ENCODE measurements at places on chromosomes 4 and X.

DNA sequence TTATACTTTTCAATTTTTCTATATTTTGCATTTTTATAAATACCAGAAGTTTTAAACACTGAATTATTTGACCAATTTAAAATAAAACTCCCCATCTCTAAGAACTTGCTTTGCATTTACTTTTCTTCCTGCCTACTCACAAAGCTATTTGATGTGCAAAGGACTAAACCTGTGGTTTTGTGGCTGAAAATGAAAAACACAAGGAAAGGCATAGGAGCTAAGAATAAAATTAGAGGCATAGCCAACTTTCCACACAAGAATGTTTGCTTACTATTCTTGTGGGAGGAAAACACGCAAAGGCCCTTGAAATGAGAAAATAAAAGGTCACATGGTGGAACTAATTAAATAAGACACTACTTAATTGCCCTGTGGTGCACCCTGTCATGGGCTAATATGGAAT lies 221.2 kb downstream of the KLHL13 start:
- DNase-seq: no peak

- DNase-seq: no peak
Observed at GRCh38 chr4:88101165-88101564, 57.3 kb downstream of the ABCG2 start.

- no peak for DNase-seq
Observed at GRCh38 chr4:4862071-4862551, 2.6 kb downstream of the MSX1 start.

DNA sequence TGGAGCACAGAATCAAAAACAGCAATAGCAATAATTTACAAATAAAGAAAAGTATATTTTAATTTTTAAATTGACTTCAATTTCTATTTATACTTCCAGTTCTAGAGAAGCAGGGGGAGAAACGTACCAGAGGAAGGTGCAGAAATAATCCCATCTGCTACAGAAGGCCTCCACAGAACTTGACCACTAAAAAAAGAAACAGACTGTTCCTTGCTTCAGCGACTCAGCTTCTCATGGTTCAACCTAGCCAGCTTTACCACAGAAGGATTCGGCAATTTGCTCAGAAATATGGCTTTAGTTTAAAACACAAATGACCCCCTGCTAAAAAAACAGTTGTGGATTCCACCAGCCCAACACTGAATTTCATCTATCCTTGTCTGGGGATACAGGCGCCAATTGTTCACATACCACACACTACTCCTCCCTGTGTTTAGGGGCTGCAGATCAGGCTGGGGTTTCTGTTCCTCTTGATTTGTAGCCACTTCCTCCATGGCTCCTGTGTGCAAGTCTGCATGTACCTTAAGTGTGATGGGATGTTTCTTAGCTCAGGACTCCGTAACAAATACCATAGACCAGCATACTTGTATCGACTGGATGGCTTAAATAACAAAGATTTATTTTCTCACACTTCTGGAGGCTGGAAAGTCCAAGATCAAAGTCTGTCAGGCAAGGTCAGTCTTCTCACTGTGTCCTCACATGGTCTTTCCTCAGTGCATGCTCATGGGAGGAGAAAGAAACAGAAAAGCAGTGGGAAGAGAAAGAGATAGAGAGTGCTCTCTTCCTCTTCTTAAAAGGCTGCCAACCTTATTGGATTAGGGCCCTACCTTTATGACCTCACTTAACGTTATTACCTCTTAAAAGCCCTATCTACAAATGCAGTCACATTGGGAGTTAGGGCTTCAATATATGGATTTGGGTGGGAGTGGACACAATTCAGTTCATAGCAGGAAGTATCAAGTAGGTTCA lies 79.1 kb downstream of the AMOT start:
- DNase-seq: no peak

GRCh38 chr4:8920289-8920965 lies 48.8 kb upstream of the HMX1 start:
- DNase-seq: no peak

- no peak for DNase-seq
Observed at GRCh38 chr4:41600243-41600912, 62.4 kb downstream of the LIMCH1 start.

DNA sequence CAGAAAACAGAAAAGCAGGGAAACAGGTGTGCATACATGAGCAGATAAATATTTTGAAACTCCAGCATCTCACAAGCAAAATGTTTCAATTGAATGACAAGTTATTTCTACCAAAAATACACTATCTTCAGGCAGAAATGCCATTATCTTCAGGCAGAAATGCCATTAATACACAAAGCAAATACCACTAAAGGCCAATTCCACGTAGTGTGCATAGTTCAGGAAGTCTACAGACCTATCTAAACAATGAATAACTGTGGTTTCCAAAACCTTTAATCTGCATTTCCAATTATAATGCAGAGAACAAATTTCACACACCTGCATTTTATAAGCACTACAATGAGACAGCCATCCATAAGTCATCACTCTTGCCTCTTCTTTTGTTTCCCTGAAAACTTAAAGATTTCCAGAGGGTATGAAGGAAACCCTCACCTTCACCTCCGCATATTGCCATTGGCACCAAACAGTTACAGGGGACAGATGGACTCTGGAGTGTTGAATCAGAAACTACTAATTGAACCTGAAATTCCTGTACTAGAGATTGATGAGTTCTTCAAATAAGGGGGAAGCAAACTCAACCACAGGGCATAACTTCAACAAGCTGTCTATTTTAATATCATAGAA lies 179.0 kb downstream of the PDGFC start:
- DNase-seq: no peak

DNA sequence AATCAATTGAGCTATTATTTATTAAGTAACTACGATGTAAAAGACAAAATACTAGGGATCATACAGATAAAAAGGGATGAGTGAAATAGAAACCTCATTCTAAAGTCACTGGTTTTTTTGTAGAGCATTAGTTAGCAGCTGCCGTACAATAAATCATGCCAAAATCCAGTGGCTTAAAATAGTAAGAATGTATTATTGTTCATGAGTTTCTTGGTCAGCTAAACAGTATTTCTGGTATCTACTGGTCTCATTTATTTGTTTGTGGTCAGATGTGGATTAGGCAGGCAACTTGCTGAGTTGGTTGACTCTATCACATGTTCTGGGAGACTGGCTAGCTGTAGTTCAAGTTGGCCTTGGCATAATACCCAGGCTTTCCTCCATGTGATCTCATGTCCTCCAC lies 667.3 kb downstream of the GALNTL6 start:
- DNase-seq: no peak

GRCh38 chr4:1976416-1977352 lies 32.1 kb downstream of the NELFA start:
- DNase-seq: no peak

DNA sequence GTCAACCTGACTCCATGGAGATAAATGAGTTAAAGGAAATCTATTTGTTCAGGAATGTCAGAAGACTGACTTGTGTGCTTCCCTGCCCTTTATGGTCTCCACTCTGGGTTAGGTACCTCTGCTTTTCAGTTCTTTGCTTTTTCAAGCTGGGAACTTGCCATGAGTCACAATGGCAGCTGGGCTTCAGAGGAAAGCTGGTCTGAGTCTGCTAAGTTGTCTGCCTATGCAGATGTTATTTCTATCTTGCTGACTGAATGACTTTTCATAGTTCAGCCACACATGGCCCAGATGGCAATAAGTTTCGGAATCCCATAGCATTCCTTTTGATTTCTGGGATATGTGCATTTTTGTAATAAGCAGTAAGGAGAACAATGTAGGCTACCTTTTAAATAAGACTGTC lies 337.9 kb upstream of the FGF13 start:
- no peak for DNase-seq

GRCh38 chr4:74948236-74948635 lies 15.3 kb downstream of the PARM1 start:
- no peak for DNase-seq

DNA sequence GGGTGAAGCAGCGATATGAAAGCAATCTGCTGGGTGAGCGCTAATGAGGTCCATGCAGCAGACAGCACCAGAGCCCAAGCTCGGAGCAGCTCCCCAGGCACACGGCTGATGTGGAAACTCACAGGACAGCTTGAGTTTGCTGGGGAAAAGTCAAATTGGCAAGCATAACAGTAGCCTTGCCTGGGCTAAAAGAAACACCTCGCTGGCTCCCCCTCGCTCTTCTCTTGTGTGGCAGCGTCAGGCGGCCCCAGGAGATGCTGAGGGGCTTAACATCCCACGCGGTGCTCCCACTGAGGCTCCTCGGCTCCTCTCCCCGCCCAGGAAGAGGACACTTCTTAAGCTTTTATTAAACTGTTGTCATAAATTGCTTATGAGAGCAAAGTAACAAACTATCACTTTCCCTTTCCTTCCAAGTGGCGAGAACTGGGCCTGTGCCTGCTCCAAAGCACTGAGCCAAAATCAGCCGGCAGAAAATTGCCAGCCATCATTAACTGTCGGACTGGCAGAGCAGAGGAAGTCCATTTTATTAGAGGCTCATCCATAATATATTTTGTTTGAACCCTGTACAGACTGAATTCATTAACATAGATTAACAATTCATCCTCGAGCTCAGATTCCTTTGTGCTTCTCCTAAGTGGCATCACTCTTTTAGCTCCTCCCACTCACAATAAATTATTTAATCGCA lies 111.4 kb downstream of the TSPAN5 start:
- DNase-seq: no peak

DNA sequence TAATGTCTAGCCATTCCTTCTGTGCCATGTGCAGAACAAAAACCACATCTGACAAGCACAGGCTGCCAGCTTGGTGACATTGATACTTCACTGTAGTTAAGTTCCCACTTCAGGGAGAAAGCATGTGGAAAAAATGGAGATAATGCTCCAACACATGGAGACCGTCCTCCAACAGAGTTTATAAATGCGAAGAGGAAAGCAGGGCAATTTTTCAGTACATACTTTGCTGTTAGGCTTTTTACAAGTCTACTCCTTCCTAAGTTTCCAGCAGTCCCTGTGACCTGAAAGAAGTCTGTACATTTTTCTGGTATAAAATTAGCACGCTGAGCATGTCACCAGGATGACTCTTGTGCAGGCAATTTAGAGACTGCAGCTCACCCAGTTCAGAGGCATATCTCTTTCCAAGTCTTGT lies 766.9 kb upstream of the IGFBP7 start:
- DNase-seq: no peak

DNA sequence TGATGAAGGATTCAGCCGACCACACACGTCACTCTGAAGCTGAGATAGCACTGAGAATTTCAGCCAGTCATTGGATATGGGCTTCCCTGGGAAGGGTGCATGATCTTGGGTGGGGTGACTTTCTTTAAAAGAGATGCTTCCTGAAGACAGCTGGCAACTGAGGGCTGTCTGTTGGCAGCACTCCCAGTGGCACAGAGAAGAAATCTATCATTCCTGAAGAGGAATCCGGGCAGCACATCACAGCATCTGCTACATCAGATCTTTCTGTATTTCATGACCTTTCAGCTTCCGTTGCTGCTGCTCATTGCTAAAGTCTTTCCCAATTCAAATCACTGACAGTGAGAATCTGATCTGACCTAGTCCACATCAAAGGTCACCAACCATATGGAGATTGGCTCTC lies 193.8 kb upstream of the RBPJ start:
- DNase-seq: no peak

DNA sequence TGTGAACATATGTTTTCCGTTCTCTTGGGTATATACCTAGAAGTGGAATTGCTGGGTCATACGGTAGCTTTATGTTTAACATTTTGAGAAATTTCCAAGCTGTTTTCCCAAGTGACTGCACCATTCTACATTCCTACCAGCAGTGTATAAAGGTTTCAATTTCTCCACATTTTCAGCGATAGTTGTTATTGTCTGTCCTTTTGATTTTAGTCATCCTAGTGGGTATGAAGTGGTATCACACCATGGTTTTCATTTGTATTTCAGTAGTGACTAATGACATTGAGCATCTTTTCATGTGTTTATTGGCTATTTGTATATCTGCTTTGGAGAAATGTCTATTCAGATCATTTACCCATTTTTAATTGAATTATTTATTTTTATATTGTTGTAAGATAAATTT lies 2.4 kb downstream of the PPEF1 start:
- DNase-seq: no peak

- no peak for DNase-seq
Observed at GRCh38 chr4:41454423-41454822, 83.5 kb upstream of the LIMCH1 start.

- DNase-seq: no peak
Observed at GRCh38 chr4:139734201-139734874, 68.7 kb downstream of the MGST2 start.

DNA sequence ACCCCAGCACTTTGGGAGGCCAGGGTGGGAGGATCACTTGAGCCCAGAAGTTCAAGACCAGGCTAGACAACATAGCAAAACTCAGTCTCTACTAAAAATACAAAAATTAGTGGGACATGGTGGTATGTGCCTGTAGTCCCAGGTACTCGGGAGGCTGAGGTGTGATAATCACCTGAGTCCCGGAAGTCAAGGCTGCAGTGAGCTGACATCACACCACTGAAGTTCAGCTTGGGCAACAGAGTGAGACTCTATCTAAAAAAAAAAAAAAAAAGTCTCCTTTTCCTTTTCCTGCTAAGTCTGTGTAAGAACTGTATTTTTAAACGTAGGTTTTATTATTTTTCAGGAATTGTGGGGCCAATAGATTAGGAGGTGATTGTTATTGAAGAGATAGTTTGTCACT lies 356.7 kb downstream of the ARHGAP24 start:
- DNase-seq: no peak

DNA sequence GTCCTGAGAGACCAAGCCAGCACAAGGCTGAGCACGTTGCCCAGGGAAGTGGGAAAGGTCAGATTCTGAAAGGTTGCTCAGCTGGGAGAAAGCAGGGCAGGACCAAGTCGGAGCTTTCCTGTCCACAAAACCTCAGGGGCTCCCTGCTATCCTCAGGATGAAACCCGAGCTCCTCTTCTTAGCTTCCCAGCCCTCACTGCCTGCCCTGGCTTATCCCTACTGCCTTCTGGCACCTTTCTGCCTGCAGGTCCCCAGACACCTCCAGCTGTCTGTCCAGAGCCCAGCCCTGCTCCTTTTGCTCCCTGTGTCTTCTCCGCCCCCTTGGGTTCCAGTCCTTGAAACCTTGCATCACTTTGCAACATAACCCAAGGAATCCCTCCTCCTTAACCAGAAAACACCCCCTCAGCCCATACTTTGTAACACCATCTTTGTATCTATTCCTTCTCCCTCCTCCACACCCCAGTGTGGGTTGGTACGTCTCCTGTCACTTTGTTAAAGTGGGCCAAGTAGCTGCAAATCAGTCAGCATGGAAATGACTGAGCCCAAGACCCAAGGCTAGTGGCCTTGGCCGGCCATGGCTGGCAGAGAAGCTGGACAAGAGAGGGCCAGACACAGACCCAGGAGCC lies 20.0 kb upstream of the PRRG3 start:
- no peak for DNase-seq

DNA sequence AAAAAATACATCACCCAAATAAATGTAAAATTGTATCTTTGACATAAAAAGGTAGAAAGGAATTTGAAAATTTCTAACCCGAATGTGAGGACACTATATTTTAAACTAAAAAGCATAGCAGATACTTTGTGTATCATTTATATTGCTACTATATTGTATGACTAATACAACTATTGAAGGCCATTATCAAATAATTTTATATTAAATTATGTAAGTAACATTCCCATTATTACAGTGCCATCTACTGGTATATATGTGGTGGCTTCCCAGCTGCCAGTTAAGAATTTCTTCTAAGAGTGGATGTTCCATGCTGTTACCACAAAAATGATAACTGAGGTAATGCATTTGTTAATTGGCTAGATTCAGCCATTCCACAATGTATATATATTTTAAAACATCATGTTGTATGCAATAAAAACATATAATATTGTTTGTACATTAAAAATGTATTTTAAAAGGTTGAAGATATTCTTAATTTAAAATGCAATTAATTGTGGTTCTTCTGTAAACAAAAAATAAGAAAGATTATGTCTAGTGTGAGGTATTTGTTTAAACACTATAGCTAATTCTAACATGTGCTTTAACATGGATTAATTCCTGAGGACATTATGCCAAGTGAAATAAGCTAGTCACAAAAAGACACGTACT lies 65.3 kb downstream of the EGF start:
- peak; percentile 9 for DNase-seq
